ENCODE measurements at places on chromosomes 13 and 19.

DNA sequence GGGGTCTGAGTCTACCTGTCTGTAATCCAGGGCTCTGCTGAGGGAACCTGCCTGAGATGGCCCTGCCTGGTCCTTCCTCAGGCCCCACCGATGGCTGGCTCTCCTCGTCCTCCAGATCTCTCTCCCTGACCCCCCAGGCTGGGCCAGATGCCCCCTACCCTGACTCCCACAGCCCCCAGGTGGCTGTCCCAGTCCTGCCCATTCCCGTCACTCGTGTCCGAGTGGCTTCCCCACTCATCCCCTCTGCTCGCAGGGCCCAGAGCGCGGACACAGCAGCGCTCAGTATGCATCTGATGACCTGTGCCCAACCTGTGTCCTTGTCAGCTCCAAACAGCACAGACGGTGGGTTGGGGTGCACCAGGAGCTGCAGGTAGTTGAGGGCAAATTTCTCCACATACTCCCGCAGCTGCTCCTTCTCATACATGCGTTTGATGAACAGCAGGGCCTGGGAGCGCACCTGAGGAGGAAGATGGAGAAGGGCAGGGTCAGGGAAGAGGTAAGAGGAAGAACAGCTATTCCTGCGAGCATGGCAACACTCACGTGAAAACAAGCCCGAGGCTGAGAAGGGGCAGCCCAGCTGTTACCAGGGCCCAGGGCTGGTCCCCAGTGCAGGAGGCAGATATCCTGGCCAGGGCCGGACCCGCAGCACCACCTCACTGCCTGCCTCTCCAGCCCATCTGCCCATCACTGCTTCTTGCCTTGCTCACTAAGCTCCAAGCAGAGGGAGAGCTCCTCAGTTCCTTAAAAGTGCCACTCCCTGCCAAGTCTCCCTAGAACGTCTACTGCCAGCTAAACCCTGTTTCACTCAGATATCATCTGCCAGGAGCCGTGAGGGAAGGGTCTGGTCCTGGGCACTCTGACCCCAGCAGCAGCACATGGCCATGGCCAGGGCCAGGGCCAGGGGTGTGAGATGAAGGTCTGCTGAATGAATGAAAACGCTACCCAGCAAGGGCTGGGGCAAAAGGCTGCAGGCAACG lies 11.1 kb upstream of the RSPH6A start:
- no peak for DNase-seq

DNA sequence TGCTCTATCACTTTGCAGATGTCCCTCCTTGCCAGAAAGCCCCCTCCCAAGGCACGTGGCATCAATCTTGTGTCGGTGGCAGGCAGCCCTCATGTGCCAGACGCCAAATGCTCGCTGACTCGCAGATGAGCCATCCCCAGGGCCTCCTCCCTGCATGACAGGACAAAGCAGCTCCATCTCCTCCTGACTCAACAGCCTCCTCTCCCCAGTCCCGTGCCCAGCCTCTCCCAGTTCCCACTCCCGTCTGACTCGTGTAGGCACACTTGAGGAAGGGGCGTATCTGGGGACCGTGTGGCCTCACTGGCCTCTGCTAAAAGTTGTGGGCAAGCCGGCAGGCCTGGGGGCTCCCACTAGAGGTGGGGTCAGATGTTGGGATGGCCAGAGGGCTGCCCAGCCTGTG lies 133.6 kb downstream of the STK24 start:
- DNase-seq = peak; percentile 73

- DNase-seq = peak; percentile 67
Observed at GRCh38 chr13:35978607-35979316, 152.4 kb downstream of the DCLK1 start.

DNA sequence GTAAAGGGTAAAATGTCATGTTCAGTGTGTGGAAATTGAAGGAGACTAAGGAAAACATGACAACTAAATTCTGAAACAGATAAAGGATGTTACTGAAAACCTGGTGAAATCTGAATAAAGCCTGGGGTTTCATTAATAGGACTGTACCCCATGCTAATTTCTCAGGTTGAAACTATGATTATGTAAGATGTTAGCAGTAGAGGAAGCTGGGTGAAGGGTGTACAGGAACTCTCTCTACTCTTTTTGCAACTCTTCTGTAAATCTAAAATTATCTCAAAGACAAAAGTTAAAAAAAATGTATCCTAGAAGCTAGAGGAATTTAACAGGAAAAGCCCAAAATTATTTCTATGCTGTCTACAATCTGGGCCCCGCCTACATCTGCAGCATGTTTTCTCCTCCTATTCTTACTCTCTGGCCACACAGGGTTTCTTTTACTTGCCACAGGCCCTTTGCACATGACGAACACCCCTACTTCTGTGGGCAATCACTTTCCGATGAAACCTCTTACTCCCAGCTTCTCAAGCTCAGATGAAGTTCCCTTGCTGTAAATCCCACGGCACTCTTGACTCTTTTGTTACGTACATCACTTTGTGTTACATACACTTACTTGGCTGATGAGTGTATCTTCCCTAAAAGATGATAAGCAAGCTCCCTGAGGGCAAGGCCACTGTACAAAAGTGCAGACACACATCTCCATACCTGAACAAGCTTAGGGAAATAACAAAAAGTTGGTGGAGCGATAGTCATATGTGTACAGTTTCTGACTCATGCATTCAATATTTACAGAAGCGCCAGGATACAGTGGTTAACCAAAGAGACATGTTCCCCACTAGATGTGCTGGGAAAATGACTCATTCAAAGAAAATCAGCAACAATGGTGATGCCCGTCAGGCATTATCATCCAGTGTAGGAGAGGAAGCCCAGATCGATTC lies 32.6 kb downstream of the RUBCNL start:
- DNase-seq = peak; percentile 96

- no peak for DNase-seq
Observed at GRCh38 chr13:50359041-50359367, 343.8 kb downstream of the KCNRG start.

GRCh38 chr19:48295458-48295857 lies 25.6 kb downstream of the ZNF114 start:
- DNase-seq = no peak

GRCh38 chr19:18223860-18224524 lies 2.2 kb downstream of the PDE4C start:
- DNase-seq = peak; percentile 19

- no peak for DNase-seq
Observed at GRCh38 chr13:105798541-105798940, 736.9 kb downstream of the EFNB2 start.

DNA sequence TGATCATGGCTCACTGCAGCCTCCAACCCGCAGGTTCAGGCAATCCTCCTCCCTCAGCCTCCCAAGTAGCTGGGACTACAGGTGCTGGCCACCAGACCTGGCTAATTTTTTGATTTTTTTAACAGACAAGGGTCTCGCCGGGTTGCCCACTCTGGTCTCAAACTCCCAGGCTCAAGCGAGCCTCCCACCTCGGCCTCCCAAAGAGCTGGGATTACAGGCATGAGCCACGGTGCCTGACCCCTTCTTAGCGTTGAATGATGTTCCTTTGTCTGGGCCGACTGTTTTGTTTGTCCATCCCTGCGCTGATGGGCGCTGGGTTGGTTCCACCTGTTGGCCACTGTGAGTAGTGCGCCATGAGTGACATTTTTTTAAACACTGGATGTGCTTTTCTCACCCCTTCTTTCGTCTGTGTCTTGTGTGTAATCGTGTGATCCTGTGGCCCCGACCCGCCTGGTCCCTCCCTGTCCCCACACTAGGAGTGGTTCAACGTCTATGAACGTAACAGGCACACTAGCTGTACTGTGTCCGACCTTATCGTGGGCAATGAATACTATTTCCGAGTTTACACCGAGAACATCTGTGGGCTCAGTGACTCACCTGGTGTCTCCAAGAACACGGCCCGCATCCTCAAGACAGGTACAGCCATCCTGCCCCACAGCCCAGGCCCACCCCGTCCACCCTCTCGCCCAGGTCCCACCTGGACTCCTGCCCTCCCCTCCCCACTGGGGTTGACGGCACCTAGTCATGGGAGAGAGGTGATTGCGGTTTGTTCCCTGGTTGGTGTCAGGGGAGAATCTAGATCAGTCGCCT lies 15.0 kb upstream of the EMC10 start:
- DNase-seq = peak; percentile 71

- no peak for DNase-seq
Observed at GRCh38 chr13:83100237-83100636, 782.0 kb downstream of the SLITRK1 start.

- no peak for DNase-seq
Observed at GRCh38 chr13:44104197-44104490, 224.4 kb downstream of the LACC1 start.

DNA sequence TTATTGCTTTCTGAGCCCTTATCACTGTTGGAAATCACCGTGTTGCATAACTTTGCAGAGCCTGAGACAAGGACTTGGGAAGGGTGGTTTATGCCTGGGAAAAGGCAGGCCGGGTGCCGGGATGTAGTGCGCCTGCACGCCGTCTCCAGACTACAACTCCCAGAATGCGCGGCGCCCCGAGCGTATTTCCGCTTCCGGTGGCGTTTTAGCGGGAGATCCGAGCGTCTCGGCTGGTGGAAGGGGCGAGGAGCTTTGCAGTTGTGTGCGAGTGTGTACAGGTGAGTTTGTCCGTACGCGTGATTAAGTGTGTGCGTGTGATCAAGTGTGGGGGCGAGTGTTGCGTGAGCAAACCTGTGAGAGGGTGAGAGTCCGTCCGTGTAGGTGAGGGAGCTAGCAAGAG lies 75.4 kb downstream of the PEG3 start:
- DNase-seq = peak; percentile 3

DNA sequence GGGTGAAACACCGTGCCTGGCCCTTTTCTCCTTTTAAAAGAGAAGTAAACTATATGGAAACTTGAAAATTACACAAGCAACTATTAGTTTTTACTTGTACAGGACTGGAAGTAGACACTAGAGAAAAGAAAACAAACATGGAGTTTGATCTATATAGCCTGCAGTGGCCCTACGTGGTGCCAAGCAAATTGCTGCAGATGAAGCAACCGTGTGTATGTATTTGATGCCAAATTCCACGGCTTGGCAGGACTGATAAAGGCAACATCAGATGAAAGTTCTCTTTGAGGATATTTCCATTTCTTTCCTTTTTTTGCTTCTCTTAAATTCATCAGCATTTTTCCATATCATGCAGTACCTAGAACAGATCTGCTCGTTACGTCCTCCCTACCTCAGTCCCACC lies 49.8 kb downstream of the ATP8A2 start:
- no peak for DNase-seq

DNA sequence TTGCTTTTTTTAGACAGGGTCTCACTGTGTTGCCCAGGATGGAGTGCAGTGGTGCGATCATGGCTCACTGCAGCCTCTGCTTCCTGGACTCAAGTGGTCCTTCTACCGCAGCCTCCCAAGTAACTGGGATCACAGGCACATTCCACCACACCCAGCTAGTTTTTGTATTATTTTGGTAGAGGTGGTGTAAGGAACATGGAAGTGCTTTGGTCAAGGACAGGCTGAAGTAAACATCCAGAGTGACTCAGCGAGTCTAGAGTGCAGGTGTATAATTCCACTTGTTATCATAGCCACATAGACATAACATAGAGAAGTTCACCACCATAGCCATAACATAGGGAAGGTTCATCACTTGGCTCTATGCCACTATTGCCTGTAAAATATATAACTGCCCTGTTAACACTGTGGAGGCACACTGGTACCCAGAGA lies 98.6 kb downstream of the RBM26 start:
- DNase-seq = peak; percentile 33

GRCh38 chr19:13604902-13605586 lies 98.8 kb upstream of the CACNA1A start:
- no peak for DNase-seq

DNA sequence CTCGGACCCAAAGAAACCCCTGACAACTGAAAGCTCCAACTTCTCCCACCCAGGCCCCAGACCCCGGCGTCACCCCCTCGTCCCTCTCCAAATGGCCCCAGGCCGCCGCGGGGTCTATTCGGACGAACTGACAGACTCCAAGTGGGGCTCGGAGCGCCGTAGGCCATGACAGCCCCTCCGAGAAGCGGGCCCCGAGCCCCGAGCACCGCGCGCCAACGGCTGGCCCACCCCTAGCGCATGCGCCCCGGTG lies 360 bp downstream of the DDX39A start:
- DNase-seq = no peak

GRCh38 chr13:32267836-32268439 lies 47.2 kb downstream of the ZAR1L start:
- DNase-seq = peak; percentile 12

- no peak for DNase-seq
Observed at GRCh38 chr13:30332456-30333143, 25.2 kb upstream of the KATNAL1 start.

DNA sequence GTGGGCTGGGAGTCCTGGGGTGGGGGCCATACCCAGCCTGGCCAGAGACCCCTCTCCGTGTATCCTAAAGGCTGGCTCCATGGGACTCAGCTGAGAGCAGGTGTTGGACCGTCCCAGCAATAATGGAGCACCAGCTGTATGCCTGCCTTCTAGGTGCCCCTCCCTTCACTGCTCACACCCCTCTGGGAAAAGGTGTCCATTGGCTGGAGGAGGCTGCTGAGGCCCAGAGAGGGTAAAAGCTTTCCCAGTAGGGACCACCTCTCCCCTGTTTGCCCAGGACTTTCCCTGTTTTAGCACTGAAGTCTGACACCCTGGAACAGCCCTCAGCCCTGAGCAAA lies 3.3 kb upstream of the RAX2 start:
- DNase-seq = no peak

- DNase-seq = peak; percentile 79
Observed at GRCh38 chr19:49442771-49443365, 1.5 kb upstream of the SLC17A7 start.

- no peak for DNase-seq
Observed at GRCh38 chr13:46595136-46595884, 42.3 kb downstream of the LRCH1 start.

DNA sequence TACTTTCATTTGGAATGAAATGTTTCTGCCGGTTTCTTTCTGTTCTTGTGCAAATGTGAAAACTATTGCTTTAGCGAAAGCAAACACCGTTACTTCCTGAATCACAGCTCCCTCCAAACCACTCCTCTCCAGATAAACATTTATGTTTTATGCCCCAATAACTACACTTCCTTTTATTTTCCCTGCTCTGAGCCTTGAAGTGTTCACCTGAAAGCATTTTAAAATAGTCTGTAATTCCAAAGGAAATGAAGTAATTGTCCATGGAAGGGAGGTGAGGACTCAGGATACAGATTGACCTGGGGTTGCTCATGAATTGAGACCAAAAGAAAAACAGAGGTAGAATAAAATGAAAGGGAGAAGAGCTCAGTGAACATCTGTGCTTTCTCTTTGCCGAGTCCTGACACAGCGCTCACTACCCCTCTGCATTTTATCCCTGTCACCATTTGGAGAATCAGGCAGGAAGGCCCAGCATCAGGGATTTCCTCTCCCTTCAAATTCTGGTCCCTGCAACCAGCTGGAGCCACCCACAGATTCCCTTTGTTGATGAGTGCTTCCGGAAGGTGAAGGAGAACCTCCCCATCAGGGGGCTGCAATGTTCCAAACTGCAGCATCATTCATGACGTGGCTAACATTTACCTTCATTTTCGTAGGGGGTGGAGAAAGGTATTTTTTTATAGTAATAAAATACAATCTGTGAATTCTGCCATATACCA lies 171.9 kb downstream of the ITGBL1 start:
- DNase-seq = peak; percentile 28

- DNase-seq = peak; percentile 18
Observed at GRCh38 chr13:86563308-86563707, 764.1 kb upstream of the SLITRK6 start.

Data from iris pigment epithelial cell (primary cell).